Effector memory CD4-positive, alpha-beta T cell (primary cell): ENCODE measurements at places on chromosomes 2 and 18.

- no peak for DNase-seq
Observed at GRCh38 chr2:100812573-100812972, 7.4 kb upstream of the NPAS2 start.

GRCh38 chr2:216763396-216763795, 68.0 kb upstream of the IGFBP5 start:
- DNase-seq: no peak

DNA sequence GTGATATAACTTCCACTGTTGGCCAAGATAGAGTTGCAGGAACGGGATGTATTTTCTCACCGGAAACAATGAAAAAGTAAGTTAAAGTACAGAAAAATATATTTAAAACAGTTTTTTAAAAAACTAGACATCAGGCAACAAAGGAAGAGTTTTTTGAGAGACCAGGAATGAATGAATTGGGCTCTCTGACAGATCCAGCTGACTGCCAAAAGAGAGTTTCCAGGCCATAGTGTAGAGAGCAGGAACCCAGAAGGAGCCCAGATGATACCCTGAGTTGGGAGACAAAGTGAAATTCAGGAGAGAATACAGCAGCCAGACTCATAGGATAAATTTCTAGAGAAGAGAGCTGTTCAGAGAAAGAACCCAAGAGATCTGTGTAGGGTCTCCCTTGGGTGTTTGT, 362.6 kb upstream of the SMIM21 start:
- DNase-seq: no peak

- no peak for DNase-seq
Observed at GRCh38 chr2:217905395-217905794, 97.4 kb downstream of the TNS1 start.

DNA sequence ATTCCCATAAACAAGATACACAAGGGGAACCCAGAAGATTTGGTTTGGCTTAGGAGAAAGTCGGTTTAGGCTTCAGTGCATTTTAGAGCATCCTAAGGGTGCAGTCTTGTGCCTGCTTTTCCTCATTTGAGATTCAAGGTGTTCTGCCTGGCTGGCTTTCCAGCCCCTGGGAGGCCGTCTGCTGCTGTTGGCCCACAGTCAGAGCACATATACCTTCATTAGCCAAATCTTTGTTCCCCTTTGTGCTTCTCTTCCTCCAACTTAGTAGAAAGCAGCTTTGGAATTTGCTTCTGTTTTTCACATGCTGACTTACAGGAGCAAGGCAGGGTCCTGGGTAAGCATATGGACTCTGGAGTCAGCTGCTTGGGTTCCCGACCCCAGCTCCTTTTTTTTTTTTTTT, 477.1 kb upstream of the TCF4 start:
- DNase-seq: no peak

- no peak for DNase-seq
Observed at GRCh38 chr2:229612384-229612971, 101.9 kb downstream of the DNER start.

DNA sequence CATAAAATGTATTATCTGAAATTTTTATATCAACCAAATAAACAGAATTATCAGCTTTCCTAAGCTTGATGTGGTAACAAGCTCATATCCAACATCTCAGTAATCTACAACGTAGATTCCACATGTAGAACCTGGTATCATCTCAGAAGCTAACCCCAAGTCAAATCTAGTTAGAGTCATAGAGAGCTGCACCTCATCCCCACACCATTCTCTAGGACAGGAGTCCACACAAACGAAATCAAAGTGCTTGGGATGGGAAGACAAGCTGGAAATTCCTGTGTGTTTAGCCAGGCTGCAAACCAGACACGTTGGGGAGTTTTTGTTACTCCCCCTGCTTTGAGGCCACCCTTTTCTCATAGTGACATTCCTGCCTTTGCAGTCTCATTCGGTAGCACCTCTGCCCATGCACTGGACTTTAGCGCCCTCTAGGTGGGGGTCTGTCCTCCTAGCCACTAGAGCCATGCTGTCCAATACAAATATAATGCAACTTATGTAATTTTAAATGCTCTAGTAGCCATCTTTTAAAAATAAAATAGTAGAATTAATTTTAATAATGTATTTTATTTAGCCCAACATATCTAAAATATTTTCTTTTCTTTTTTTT, 28.1 kb upstream of the SATB2 start:
- DNase-seq: no peak

DNA sequence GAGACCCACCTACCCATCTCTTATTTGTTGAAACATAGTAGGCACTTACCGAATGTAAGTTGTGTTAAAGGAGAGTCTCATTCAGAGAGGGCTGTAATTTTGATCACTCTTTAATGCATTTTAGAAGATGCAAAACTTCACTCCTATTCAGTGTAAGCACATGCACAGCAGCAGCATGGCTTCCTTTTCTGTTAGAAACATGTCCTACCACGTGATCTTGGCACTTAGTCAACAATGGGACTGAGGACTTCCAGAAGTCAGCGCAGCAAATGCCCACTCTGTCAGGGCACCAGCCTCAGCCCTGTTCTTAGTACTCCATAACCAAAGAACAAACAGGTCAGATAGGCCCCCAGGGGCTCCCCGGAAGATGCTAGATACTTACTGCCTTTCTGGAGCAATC, 456.5 kb downstream of the METTL4 start:
- DNase-seq: no peak

DNA sequence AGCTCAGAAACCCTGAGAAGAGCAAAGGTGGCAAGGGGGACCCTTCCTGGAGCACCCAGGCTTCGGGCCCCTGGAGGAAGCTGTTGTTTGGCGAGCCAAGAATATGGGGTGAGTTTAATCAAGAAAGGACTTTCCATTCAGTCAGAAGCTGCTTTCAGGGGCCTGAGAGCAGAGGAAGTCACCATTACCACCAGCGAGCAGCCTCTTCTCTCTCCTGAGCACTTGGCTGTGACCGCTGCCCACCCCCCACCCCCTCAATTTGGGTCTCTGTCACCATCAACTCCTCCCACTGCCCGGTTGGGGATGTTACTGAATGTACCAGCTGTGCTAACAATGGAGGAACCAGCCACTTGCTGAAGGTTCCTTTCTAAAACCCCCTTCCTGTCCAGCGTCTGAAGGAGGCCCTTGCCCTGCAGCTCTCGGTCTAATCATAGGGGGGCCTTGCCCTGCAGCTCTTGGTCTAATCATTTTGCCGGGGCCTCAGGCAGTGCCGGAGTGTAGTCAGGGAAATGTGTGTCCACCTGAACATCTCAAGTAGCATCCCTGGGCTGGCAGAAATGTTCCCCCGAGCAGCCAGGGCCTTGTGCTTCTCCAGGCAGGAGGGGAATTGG, 943 bp downstream of the INPP5D start:
- DNase-seq: no peak

GRCh38 chr2:15892151-15892880, 48.0 kb upstream of the MYCN start:
- no peak for DNase-seq

DNA sequence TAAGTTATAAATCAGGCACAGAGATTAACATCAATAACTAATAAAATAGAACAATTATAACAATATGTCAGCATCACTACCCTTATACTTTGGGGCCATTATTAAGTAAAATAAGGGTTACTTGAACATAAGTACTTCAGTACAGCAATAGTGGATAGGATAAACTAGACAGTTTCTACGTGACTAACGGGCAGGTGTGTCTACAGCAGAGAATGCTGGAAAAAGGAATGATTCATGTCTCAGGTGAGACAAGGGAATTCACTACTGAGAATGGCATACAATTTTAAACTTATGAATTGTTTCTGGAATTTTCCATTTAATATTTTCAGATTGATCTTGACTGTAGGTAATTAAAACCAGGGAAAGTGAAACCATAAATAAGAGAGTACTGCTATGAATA, 5.5 kb downstream of the WDR75 start:
- DNase-seq: no peak
